Urinary bladder (tissue), 4 donors: ENCODE measurements at places on chromosomes 13 and 19. TPM values are rescaled to one million over a fixed set of nuclear protein-coding genes. Genes with fewer than 3 reads are reported as not detected.

- no peak for DNase-seq
Measured at GRCh38 chr13:73505376-73505890, 446.6 kb downstream of the KLF5 start.

GRCh38 chr13:65856431-65856830, 1373.7 kb downstream of the PCDH9 start:
- DNase-seq: no peak

DNA sequence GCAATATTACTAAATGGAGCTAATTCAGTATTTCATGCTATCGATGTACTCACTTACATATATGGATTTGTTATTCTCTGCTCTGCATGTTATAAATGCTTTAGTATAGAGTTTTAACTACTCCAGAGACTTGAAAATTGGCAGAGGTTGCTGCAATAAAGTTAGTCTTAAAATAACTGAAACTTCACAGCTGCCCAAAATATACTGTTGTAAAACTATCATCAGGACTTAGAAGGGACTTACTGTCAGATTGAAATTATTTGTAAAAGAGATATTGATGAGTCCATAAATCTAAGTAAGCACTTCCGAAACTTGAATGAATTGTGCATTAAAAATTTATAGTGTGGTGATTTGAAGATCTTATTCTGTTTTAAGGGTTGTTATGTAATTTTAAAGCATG, 1178.2 kb upstream of the PCDH20 start:
- DNase-seq: peak; percentile 32

- peak; percentile 35 for DNase-seq
Measured at GRCh38 chr13:43908156-43909126, 28.7 kb downstream of the LACC1 start.

- DNase-seq: no peak
Measured at GRCh38 chr19:51282335-51282734, 29.1 kb upstream of the IGLON5 start.

DNA sequence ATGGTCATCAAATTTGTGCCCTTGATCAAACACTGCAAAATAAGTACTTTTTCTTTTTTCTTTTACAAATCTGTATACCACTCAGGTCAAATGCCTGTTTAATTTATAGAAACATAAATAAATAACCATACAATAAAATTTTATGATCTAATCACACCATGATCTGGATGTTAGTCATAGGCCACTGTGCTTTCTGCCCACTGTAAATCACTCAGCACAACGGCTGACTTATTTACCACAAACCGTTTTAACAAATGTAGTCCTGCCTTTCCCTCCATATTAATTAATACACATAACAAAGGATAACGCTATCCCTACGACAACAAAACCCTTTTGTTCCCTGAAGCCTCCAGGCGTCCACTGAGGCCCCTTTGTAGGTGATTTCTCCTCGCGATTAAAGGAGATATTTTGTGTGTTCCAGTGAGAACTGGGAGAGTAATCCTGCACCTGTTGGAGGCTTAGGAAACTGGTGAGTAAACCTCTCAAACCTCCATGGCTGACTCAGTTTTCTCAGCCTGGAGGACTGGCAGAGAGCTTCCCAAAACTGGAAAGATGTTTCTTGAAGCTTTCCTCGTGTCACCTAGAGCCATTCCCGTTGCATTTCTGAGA, 477.1 kb upstream of the SGCG start:
- DNase-seq: no peak

GRCh38 chr13:37429976-37430375, 168.6 kb downstream of the POSTN start:
- DNase-seq: no peak

DNA sequence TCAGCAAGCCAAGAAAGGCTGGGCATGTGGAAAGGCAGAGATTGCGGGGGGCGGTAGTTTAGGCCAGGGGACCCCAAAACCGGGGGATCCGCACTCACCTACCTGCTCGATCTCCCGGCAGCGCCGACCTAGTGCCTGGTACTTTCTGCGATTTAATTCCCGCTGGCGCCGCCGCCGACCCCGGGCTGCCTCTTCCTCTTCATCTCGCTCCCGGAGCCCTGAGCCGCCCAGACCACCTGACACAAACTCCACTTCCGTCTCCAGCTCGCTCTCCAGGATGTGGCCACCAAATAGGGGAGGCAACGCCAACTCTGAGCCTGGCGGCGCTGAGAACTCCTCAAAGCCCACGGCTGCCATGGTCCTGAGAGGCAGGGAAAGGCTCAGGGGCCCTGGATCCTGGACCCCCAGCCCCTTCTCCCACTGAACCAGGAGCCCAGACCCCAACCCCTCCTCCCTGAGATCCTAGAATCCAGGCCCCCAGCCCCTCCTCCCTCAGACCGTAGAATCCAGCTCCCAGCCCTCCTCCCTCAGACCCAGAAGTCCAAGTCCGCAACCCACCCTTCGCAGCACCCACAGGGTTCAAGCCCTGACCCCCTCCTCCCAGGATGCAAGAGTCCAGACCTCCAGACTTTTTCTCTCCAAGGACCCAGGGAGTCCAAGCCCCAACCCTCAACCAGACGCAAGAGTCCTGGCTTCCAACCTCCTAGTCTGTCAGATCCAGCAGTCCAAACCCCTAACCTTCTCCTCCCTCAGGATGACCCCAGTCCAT, 933 bp downstream of the TFPT start:
- DNase-seq: no peak

DNA sequence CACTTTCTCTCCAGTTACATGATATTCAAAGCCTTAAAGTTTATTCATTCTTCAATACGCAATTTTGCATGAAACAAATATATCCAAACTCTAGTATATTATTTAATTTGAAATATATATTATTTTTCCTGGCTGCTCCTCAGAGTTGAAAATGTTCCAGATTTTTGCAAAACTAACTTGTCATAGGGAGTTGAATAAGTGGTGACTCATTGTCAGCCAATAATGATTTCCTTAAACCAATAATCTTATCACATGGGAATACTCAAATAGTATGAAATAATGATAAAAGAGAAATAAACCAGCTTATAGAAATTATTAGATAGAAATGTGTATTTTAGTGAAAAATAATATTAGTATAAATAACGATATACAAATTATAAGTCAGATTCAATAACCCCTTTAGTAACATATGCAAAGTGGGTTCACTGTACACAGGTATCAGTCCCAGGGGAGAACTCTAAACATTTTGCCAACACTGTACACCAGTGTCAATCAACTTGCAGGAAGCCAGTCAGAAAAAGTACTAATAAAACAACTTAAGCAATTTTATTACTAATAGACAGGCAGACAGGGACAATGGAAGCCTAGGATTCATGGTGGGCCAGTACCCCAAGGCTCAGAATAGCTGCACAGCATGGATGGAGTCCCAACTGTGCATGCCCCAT, 222.6 kb upstream of the KLHL1 start:
- DNase-seq: no peak

GRCh38 chr19:48182434-48182833, 12.0 kb downstream of the ZSWIM9 start:
- no peak for DNase-seq

GRCh38 chr13:110270507-110270906, 36.5 kb downstream of the COL4A1 start:
- DNase-seq: no peak

DNA sequence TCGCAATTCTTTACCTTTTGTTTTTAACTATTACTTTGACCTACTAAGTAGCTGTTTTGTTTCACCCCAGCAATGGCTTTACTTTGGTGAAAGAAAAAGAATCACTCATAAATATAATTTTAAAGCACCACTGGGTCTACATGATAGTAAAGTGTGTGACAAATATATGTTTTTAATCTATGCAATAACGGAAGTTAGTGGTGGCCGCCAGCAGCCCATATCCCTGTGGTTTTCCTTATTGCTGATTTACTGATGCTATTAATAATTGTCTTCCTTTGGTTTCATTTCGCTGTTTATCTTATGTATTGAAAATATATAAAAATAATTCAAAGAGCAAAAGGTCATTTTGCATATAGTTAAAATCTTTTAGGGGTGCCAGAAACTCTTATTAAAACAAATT, 491.3 kb downstream of the DIAPH3 start:
- no peak for DNase-seq

DNA sequence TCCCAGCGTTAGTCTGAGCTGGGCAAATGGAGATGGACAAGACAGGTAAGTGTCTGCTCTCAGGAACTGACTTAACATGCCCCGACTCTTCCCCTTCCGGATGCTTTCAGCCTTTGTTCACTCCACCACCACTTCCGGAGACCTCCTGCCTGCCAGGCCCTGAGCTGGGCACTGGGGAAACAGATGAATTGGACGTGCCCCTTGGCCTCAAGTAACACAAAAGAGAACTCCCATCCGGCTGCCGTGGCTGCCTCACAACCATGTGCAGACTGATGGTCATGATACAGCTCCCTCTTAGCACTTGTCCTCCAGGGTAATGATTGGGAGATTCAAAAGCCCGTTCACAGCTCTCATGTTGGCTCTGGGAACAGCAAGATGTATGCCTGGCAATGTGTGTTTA, 6.9 kb downstream of the ZNF784 start:
- no peak for DNase-seq

GRCh38 chr19:38273499-38273898, 9.1 kb downstream of the SPINT2 start:
- no peak for DNase-seq

GRCh38 chr13:59982631-59983382, 180.9 kb downstream of the DIAPH3 start:
- no peak for DNase-seq

DNA sequence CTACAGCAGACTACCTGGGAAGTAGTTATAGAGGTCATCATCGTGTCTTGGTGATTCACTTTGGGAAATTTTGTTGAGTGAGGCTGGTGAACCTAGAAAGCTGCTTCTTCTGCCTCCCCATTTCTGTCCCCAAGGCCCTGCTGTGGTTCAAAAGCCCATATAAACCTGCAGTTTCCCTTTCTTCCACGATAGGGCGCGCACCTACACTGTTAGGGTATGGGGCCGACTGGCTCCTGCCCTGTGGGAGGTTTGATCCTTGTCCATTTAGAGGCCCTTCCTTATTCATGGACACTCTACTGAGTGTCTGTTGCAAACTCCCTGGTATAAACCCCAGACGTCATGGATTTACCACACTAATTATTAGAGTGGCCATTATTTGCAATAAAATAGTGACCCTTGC, 191.8 kb downstream of the GGACT start:
- no peak for DNase-seq

DNA sequence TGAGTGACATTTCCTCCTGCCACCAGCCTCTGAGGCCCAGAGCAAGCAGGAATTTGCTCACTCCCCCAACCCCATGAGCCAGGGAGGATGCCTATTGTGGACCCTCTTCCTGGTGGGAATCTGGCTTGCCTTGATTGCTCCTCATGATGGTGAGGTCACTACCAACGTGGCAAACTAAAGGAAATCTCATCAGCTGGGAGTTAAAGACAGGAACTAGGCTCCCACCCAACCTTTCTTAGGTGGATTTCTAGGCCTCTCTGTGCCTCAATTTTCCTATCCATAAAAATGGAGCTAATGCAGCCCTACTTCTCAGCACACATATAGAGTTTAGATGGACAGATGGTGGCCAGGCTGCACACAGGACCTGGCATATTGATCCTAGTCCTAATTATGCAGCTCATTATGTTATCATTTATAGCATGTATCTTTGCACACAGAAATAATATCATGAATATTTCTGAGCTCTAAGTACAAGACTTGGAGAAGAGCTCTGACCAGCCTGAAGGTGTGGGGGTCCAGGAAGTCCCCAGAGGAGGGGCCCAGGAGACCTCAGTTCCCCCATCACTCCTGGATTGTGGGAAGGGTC, 2.0 kb downstream of the B3GNT3 start:
- DNase-seq: no peak

DNA sequence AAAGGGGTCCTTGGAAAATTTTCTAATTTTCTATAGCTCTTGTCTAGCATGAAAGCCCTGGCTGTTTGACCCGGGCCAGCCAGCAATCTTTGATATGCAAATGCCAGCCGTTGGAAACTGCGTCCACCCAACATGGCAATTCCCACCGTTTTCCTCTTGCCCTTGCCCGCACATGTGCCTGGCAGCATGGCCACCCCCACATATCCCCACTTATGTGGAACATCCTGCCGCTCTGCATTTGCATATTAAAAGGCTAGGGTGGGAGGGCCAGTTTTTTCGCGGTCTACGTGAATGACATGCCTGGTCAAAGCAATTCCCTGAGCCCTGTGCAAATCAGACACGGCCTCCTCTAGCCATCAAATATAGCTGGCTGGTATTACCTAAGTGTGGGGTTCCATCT, 110.3 kb upstream of the TDRD3 start:
- DNase-seq: no peak

- DNase-seq: no peak
Measured at GRCh38 chr19:29516821-29517395, 8.9 kb upstream of the VSTM2B start.

GRCh38 chr13:48050550-48050949, 13.0 kb downstream of the NUDT15 start:
- no peak for DNase-seq

GRCh38 chr19:33530296-33530695, 8.7 kb upstream of the PEPD start:
- DNase-seq: no peak

DNA sequence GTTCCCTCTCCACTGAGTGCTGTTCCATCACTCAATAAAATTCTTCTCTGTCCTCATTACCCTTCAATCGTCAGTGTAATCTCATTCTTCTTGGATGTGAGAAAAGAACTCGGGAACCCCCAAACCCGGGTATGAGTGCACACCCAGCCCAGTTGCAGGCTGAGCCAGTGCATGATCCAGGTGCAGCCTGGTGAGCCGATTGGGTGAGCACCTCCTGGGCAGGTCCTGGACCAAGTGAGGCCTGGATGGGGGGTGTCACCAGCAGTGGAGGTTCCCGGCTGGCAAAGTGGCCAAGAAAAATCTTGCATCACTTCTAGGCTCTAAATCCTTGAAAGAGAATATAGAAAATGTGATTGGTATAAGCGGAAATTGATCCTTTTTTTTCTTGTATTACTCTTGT, 878.8 kb upstream of the KLHL1 start:
- no peak for DNase-seq

SBK3 gene
- not detected for total RNA-seq

SHANK1 gene
- 4.3 TPM for total RNA-seq

UPK1A gene
- 89.8 TPM for total RNA-seq

CDC16 gene
- 111 TPM for total RNA-seq

ITM2B gene
- 509 TPM for total RNA-seq

RFPL4AL1 gene
- not detected for total RNA-seq

CCNA1 gene
- total RNA-seq: not detected

PTPRH gene
- 3.6 TPM for total RNA-seq

GJB2 gene
- 2.5 TPM for total RNA-seq

GRWD1 gene
- 13.6 TPM for total RNA-seq

FAM124A gene
- 1.9 TPM for total RNA-seq

SYT5 gene
- total RNA-seq: 0.74 TPM

ARHGAP35 gene
- 33.0 TPM for total RNA-seq

EDDM13 gene
- not detected for total RNA-seq

NECTIN2 gene
- total RNA-seq: 27.4 TPM

CKM gene
- total RNA-seq: 39.0 TPM

ZNF649 gene
- total RNA-seq: 16.6 TPM
